Stimulated activated CD8-positive, alpha-beta memory T cell treated with anti-CD3 and anti-CD28 coated beads, Interleukin-4, amount 100 ng/mL, for 24 hours (primary cell): ENCODE measurements at places on chromosomes 4 and X.

- no peak for DNase-seq
Measured at GRCh38 chr4:113285501-113285900, 236.0 kb downstream of the ANK2 start.

DNA sequence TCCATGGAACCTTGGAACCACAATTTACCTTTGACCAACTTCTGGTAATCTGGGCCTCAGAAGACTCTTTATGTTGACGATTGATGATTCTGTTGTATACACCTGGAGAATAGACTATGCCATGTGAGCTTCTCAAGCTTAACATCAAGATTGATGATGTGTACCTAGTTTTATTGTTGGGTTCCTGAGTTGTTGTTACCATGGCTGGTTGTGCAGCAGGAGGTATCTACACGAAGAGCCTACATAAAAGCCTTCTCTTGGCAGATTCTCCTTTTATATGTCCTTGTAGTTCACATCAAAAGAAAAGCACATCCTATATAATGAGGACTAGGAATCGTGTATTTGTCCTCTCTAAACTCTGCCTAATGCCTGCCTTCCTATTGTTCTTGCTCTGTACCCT is 272.0 kb downstream of the DTHD1 start:
- no peak for DNase-seq

GRCh38 chr4:15963576-15963975 is 601 bp upstream of the FGFBP2 start:
- peak; percentile 57 for DNase-seq

DNA sequence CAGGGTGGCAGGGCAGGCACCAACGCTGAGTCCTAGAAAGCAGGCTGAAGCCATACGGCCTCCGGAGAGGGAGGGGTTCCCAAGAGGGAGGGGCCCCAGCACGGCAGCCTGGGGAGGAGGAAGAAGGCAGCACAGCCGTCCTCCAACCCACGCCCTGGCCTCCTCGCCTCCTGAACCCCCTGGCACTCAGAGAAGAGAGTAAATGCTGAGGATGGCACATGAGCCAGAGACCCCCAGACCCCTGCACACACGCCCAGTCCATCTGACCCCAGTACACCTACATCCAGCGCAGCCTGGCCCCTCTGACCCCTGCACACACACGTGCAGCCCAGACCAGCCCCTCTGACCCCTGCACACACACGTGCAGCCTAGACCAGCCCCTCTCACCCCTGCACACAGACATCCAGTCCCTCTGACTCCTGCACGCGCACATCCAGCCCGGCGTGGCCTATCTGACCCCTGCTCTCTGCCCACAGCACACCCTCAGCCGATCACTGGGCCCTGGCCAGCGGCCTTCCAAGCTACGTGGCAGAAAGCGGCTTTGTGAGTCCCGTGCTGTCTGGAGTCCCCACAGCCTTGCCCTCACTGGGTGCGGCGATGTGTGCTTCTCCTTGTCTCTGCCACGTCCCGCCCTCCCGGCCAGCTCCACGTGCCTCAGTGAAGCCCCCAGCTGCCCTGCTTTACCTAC is 18.5 kb downstream of the ATP5ME start:
- no peak for DNase-seq

GRCh38 chrX:77433001-77433400 is 14.2 kb upstream of the FGF16 start:
- DNase-seq: no peak

DNA sequence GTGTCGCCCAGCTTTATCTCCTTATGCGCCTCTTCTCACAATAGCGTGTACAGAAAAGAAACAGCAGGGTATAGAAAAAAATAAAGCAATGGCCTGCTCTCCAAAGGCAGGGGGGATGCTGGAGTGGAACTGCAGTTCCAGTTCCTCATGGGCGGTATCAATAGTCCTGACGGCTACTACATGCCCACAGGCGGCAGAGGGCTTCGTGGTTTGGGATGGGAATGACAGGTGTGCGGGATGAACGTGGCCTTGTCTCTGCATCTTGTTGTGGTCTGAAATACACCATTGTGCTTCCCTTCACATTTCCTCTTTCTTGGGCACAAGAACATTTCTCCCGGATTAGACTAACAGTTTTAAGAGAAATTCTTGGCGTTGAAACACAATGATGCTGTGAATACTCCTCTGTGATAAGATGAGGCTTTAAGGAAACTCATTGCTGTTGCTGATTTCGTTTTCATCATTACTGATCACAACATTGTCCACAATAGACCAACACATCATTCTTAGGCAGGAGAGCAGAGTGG is 124.1 kb upstream of the IGFBP7 start:
- no peak for DNase-seq

DNA sequence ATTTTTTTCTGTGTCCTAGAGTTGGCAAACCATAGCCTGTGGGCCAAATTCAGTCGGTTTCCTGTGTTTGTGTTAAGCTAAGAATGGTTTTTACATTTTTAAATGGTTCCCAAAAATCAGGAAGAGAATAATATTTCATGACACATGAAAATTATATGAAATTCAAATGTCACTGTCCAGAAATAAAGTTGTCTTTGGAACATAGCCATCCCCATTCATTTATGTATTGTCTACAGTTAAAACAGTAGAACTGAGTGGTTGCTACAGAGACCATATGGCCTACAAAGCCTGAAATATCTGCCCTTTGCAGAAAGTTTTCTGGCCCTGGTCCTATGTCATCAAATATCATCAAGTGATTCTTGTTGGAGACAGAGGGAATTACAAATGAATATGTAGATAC is 15.5 kb downstream of the FRMPD4 start:
- no peak for DNase-seq

GRCh38 chrX:26070882-26071281 is 67.3 kb upstream of the MAGEB18 start:
- no peak for DNase-seq

DNA sequence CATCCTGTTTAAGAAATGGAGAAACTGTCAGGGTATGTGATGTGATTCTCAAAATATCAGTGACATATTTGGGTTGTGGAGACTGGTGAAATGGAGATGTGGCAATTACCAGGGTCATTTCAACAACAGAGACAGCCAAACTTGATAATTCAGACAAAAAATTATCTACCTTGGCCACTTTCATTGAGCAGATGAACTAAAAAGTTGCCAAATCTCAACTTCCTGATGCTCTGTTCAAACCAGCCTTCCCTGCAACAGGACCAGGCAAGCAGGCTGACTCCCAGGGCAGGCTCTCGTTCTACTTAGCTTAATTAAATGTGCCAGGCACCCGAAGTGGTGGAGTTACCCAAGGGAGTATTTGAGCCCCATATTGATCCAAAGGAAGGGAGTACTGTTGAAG is 199.6 kb downstream of the AFF2 start:
- DNase-seq: no peak

GRCh38 chrX:123311486-123311885 is 127.4 kb downstream of the GRIA3 start:
- no peak for DNase-seq

DNA sequence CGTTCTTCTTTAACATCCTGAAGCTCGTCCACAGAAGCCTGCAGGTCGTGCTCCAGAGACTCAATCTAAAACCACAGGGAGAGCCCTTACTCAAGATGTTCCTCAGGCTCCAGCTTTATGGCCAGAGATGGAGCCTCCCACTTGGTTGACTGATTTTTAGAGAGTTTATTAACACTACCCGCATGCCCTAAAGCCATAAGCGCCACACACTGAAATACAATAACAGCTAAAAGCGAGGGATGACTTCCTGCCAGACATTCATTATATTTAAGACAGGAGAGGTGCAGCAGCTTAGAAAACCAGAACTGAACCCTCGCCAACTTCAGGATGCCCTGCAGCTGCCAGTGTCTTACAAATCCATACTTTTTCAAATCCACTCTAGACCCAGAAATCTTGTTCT is 42.0 kb downstream of the SOD3 start:
- DNase-seq: no peak

DNA sequence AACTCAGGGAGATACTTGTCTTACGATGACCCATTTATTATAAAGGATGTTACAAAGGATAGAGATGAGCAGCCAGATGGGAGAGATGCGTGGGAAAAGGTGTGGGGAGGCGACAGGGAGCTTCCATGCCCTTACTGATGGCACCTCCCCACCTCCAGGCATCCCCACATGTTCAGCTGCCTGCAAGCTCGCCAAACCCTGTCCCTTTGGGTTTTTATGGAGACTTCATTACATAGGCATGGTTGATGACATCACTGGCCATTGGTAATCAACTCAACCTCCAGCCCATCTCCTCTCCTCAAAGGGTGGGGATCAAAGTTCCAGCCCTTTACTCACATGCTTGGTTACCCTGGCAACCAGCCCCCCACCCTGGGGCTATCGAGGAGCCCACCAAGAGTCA is 29.4 kb upstream of the SLC2A9 start:
- no peak for DNase-seq

DNA sequence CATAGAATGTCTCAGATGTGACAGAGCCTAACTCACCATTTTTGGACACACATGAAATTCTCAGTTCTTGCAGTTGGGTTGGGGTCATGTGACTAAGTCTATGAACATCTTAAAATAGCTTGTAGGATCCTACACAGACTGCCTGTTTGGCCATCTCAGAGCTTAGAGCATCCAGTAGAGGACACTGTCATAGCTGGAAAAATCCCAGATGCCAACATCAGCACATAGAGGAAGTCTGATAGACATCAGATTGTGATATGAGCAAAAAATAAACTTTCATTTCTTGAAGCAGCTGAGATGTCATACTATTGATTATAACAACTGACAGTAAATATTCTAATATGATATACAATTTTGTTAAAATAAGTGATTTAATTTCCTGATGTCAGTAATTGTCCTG is 207.1 kb downstream of the TRAM1L1 start:
- DNase-seq: no peak

GRCh38 chrX:39983715-39984114 is 114.0 kb downstream of the BCOR start:
- DNase-seq: no peak

DNA sequence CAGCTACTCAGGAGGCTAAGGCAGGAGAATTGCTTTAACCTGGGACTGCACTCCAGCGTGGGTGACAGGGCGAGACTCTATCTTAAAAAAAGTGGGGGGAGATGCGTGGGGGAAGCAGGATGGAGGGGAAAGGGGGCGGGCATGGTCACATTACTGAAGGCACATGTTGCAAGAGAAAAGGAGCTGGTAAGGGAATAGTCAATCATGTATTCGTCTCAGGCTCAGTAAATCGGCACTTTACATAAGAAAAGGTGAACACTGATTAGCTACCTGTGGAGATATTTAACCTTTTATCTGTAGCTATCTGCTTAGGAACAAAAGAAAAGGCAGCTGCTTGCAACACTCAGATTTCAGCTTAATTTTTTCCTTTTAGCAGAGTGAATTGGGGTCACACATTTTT is 132.5 kb downstream of the PLS3 start:
- no peak for DNase-seq

- no peak for DNase-seq
Measured at GRCh38 chr4:159145318-159145991, 42.6 kb downstream of the RAPGEF2 start.

- no peak for DNase-seq
Measured at GRCh38 chr4:183783991-183784553, 121.0 kb upstream of the STOX2 start.
